ENCODE measurements at places on chromosomes 11 and 22.

DNA sequence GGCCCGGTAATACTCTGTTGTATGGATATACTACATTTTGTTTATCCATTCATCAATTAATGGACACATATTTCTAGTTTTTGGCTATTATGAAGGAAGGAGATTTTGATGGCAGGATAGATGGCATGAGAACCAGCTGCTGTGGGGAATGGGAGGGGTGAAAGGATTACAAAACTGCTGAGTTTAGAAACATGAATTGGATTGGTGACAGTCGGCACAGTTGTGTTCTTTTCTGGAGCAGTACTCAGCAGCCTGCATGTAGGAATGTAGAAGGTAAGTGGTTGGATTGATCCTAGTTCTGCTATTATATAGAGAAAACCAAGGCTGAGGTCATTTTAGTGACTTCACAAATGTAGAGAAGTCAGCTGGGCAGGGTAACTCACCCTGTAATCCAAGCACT is 7.1 kb downstream of the PAAF1 start:
- no peak for DNase-seq

DNA sequence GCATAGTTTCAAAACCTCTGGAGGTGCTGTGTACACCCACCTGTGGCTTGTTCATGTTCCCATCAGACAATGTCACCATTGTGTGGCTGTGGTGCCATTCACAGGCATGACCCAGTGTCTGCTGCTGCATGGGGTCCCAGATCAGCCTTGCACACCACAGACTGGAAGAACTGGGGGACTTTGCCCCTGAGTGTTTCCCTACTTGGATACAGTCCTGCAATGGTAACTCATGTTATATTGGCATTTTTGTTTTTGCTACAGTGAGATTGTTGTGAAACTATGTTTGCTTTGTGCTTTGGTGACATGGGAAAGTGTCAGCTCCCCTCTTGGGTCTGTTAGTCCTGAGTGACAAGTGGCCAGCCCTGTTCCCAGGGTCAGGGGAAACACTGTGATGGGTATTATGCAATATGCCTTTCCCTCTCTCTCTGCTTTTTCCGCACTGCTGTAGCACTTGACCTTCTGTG is 108.8 kb downstream of the NAV2 start:
- no peak for DNase-seq

DNA sequence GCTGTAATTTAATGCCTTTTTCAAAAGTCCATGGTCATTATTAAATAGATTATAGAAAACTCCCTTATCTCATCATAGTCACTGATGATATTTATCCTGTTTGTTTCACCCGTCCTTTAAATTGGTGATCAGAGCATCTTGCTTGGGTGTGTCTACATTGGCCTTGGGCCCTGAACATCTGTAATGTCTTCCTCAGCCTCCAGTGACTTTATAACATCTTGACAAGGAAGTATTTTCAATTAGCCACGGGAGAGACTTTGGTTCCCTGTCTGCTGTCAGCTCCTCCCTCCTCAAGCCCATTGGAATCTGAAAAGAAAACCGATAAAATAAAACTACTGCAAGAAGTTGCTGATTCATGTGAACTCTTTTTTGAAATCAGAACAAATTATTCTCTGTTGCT is 116.9 kb upstream of the TTC12 start:
- DNase-seq = no peak

- no peak for DNase-seq
Measured at GRCh38 chr22:40542821-40543540, 93.5 kb downstream of the MRTFA start.

GRCh38 chr11:107041088-107041444 is 22.8 kb upstream of the GUCY1A2 start:
- DNase-seq = peak; percentile 6

GRCh38 chr11:64720167-64720566 is 2.8 kb downstream of the NRXN2 start:
- DNase-seq = no peak

- no peak for DNase-seq
Measured at GRCh38 chr11:7252683-7253213, 1.0 kb downstream of the SYT9 start.

GRCh38 chr22:37218771-37219411 is 6.6 kb upstream of the SSTR3 start:
- no peak for DNase-seq

DNA sequence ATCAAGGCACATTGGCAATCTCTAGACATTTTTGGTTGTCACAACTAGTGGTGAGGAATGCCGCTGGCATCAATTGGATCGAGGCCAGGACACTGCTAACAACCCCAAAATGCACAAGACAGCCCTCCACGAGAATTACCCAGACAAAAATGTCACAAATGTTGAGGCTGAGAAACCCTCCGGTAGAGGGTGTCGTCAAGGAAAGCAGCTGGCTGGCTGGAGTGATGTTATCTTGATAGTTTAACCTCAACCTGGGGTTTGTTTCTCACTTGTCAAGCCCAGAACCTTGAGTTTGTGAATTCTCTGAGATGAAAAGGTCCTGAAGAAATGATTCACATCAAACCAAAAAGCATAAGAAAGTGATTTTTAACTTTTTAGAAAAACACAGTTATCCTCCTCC is 21.1 kb upstream of the TMPRSS13 start:
- peak; percentile 41 for DNase-seq

DNA sequence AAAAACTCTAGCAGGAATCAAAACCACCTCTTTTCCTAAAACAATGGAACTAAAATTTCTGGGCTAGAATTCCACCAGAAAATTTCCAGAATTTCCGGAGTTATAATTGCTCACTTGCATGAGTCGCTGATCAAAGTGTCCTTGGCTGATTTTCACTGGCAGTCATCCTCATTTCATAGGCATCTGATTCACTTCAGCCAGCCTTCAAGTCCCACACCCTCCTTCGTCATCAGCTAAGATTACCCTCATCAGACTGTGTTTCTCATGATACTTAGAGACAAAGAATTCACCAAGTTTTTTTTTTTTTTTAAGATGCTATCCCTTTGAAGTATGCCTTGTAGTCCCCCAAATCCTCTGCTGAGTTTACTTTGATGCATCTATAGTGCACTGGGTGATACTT is 71.5 kb upstream of the RAB38 start:
- no peak for DNase-seq

DNA sequence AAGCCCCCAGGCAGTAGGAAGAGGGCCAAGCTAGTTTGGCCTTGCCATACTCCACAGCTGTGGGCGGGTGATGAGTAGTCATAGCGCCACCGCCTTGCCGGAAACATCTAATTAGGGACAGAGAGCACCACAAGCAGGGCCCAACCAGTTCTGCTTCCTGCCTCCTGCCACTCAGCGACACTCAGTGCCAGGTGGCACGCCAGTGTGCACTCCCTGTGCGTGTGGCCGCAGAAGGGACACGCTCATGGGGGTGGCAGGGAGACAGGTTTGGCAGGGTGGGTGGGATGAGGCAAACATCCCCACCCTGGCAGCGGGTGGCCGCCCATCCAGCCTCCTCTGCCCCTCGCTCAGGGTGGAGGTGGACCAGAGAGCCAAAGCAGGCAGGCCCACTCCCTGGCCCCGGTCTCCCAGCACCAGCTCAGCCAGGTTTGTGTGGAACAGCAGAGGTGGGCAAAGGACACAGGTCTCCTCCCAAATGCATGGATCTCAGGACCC is 4.9 kb downstream of the OVOL1 start:
- peak; percentile 68 for DNase-seq

GRCh38 chr22:36333644-36334043 is 54.1 kb downstream of the MYH9 start:
- DNase-seq = no peak

DNA sequence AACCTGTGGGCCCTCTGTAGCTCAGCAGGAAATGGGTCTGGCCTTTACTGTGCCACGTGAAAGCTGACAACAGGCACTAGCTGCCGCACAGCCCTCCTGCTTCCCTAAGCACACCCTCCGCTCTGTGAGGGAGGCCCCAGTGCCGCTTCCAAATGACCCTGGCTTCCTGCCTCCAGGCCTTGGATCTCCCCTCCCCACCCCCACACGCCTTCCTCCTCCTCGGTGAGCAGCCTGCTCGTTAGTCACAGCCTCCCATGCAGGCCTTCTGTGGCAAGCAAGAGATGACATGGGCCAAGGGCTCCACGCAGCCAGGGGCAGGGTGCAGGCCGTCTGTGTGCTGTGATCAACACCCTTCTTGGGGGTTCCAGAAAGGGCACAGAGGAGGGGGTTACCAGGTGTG is 15.3 kb upstream of the RASL10A start:
- peak; percentile 100 for DNase-seq

GRCh38 chr11:7512525-7513233 is 1.1 kb upstream of the PPFIBP2 start:
- peak; percentile 73 for DNase-seq

- no peak for DNase-seq
Measured at GRCh38 chr11:57546869-57547475, 9.6 kb downstream of the SMTNL1 start.

DNA sequence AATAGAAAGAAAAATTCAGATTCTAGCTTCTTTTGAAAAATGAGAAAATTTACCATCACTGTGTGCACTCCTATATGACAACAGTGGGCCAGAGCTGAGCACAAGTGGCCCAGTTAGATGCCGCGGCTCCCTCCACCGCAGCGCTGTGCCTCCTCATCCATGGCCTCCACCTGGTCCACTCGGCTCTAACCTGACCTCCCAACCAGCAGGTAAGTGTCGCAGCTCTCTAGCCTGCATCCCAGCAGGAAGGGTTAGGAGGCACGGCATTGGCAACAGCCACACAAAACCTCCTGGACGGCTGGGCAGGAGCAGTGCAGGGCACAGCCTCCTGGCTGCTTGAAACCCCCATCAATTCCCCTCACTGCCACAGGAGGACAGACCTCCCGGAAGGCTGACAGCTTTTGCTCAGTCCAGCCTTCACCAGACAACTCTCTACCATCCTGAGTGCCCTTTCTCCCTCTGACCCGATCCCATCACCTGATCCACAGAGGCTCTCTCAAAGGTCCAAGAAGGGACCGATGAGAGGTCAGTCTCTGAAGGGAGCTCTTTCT is 76.1 kb downstream of the RPL27A start:
- no peak for DNase-seq

DNA sequence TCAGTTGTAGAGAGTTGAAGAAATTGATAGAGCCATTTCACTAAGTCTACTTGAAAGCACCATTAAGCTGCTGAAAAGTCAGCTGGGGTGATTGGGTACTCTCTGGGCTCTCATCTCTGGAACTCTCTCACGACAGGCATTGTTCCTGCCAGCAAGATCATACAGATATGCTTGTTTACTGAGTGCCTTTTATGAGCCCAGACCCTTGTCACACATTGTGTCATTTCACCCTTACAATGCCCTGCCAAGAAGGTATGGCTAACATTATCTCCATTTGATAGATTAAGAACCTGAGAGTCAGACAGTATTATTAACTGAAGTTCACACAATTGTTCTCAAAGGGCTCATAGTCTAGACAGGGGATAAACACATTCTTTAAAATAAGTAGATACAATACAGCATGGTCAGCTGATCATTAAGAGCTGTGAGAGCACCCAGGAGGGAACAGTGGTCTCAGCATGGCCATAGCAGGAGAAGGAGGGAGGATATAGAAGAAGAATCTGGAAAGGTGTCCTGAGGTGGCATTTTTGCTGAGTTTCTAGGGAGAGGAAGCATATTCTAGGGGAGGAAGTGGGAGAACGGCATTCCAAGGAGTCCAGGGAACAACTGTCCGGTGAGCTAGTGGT is 580.5 kb downstream of the INSC start:
- no peak for DNase-seq

DNA sequence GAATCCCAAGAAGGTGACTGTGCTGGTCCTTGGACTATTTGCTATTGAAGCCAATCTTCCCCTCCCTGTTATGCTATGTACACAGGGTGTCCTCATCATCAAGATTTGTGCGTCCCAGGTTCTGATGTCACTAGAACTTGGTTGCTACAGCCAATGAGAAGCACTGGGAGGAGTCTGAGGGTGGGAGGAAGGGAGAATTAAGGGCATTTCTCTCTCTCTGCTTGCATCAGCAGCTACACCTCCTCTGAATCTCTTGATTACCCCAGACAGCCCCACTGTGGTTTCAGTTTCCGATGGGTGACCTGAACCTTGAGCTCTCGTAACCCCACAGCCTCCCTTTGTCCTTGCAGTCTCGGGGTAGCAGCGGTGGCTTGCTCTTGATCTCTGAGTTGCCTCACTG is 212.4 kb upstream of the SESN3 start:
- no peak for DNase-seq

DNA sequence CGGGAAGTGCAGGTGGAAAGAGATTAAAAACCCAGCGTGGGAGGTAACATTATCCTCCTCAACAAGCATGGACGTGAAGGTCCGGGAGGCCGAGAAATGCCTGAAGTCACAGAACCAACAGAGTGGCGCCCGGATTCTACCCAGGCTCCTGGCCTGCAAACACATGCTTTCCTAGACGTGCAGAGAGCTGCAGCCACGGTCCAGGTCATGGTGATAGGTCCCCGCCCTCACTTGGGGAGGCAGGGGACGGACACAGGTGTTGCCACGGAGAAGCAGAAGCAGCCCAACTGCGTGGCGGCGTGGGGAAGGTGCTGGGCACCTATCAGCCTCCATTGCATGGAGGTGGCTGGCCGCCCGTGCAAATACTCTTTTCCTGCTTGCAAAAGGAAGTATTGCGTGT is 148.8 kb downstream of the MPPED1 start:
- no peak for DNase-seq

DNA sequence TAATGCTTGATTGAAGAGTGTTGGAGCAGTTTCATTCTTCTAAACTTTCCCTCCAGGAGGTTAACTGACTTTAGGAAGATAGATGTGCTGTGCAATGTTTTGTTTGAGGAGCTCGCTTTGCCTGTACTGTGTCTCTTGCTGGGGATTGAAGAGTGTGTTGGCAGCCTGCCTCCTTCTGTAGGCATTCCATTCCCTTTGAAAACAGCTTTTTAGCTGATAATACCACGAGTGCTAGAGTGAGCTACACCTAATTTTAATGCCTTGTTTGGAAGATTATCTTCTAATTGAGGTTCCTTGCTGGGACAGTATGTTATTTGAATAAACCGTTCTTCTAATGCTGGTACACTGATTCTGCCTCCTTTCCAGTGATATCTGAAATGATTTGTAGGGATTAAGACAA is 7.2 kb downstream of the DDX10 start:
- DNase-seq = no peak

DNA sequence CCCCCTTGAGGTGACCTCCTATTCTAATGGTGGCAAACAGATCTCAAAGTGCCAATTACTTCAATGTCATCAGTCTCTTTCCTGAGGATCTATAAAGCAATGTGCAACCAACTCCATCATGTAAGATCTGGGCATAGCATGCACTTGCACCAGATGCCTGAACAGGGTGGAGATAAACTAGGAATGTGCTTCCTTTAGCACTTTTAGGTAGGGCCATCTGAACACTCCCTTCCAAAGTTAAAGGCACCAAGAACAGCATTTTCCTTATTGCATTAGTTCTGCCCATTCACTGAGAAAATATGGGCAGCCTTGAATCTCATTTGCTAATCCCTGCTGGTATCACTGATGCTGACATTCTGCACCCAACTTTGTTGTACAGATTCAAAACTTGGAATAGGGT is 112.0 kb downstream of the SGSM3 start:
- no peak for DNase-seq

GRCh38 chr11:9972989-9973388 is 309.1 kb downstream of the SWAP70 start:
- peak; percentile 72 for DNase-seq

- DNase-seq = no peak
Measured at GRCh38 chr11:33507356-33507755, 193.3 kb downstream of the C11orf91 start.

GRCh38 chr11:78562398-78562797 is 12.3 kb downstream of the NARS2 start:
- no peak for DNase-seq
